ENCODE measurements at places on chromosomes 4 and X.

DNA sequence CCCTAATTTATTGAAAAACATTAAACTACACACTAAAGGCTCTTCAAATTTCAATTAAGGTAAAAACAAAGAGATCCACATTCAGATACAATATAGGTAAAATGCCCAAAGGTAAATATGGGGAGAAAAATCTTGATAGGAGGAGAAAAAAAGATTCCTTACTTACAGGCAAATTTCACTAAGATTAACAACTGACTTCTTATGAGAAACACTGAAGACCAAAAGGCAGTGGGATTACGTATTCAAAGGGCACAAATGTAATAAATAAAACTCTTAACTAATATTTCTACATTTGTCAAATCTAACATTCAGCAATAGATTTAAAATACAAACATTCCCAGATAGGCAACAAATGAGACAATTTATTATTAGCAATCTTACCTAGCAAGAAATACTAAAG lies 829.3 kb downstream of the SH3BGRL start:
- no peak for DNase-seq

DNA sequence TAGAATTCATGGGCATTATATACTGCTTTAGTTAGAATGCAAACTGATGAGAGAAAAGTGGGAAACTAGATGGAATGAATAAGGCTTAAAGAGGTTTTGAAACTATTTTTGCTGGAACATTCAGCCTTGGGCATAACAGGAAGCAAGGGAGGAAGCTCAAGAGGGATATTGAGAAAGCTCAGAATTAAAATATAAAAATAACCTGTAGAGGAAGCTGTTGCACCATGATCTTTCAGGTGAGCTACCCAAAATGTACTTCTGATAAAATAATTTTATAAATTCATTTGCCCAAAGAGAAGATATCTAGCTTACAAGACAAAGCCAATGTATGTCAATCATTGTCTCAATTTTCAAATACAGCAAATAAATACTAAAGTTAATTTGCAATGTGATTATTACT lies 11.3 kb downstream of the GC start:
- DNase-seq: no peak

- no peak for DNase-seq
Observed at GRCh38 chr4:14812101-14812500, 190.2 kb upstream of the CPEB2 start.

GRCh38 chrX:9905288-9905687 lies 61.9 kb upstream of the CLDN34 start:
- peak; percentile 48 for DNase-seq

- DNase-seq: peak; percentile 54
Observed at GRCh38 chr4:47933840-47934239, 19.5 kb upstream of the NFXL1 start.

GRCh38 chr4:94895081-94895480 lies 137.3 kb downstream of the BMPR1B start:
- DNase-seq: no peak

DNA sequence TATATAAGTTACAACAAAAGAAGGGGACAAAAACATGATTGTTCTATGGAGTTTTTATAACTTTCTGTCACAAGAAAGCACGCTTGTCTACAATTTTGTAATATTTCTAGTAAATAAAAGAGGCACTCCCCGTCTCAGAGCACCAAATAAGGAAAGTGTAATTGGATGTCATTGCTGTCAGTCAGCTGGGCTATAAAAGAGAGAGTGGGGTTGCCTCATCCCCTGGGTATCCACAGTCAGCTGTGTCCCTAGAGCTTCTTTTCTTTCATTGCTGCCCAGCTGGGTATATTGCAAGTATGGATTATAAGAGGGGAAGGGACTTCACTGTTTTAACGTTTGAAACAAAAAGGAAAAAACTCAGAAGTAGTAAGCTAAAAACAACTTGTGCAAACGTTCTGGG lies 61.3 kb downstream of the NPNT start:
- DNase-seq: peak; percentile 46

- DNase-seq: no peak
Observed at GRCh38 chr4:3512279-3512678, 19.9 kb downstream of the LRPAP1 start.

- no peak for DNase-seq
Observed at GRCh38 chr4:73723023-73723422, 17.3 kb upstream of the CXCL8 start.

DNA sequence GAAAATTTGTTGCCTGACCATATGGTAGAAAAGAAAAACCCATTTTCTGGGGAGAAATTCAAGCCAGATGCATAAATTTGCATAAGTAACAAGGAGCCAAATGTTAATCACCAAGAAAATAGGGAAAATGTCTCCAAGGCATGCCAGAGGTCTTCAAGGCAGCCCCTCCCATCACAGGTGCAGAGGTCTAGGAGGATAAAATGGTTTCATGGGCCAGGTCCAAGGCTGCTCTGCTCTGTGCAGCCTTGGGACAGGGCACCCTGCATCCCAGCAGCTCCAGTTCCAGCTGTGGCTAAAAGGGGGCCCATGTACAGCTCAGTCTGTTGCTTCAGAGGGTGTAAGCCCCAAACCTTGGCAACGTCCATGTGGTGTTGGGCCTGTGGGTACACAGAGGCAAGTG lies 200.0 kb downstream of the LARP7 start:
- no peak for DNase-seq

DNA sequence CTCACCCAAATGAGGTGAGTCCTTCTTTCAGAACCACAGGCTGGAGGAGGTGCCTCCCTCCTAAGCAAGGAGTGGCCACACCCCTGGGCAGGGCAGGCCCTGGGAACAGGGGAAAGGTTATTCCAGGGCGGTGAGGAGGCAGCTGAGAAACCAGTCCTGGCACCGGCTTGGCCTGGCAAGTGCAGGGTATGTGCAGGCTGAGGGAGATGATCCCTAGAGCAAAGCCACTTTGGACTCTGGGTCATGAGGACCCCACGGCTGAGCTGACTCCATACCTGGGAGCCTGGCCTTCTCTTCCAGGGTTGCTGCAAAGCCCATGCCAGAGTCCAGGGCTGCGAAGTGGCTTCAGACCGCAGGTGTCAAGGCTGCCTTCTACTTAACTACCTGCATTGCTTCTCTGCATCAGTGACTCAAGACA lies 49.5 kb upstream of the HELT start:
- DNase-seq: no peak

DNA sequence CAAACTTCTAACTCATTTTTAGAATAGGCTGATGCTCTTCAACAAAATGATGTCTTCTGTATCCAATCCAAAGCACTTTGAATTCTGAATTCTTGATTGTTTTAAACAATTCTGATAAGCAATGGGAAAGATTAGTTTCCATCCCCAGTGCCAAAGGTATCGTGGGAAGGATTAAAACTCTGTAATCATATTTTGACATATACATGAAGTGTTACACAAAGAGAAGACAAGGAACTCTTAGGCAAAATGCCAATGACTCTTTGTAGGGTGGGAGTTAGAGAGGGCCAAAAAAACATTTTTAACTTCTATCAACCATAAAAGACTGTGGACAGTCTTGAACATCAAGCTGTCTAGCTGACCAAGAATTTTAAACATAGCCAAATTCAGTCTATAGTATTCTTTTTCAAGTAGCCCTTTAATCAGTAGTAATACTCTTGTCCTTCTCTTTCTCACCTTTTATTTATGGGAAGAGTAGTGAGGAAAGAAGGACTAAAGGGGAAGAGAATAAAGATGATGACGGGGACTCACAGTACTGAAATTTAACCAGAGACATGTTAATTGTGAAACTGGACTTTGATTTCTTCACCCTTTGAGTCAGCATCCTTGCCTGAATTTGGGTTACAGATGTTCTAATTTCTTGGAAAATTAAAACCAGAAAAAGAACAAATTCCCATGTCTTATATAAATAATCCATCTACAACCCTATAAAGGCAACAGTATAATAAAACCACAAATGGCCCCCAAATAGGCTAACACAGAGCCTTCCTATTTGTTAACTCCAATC lies 51.8 kb upstream of the VEGFD start:
- peak; percentile 22 for DNase-seq

DNA sequence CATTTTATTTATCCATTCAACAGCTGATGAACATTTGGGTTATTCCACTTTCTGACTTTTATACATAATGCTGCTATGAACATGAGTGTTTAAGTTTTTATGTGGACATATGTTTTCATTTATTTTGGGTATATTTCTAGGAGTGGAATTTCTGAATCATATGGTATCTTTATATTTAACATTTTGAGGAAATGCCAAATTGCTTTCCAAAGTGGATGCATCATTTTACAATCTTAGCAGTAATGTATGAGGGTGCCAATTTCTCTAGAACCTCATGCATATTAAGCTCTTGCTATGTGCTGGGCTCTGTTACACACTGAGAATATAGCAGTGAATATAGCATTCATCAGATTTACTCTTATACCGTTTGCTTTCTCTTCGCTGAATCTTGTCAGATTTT lies 983.7 kb downstream of the STIM2 start:
- peak; percentile 2 for DNase-seq

DNA sequence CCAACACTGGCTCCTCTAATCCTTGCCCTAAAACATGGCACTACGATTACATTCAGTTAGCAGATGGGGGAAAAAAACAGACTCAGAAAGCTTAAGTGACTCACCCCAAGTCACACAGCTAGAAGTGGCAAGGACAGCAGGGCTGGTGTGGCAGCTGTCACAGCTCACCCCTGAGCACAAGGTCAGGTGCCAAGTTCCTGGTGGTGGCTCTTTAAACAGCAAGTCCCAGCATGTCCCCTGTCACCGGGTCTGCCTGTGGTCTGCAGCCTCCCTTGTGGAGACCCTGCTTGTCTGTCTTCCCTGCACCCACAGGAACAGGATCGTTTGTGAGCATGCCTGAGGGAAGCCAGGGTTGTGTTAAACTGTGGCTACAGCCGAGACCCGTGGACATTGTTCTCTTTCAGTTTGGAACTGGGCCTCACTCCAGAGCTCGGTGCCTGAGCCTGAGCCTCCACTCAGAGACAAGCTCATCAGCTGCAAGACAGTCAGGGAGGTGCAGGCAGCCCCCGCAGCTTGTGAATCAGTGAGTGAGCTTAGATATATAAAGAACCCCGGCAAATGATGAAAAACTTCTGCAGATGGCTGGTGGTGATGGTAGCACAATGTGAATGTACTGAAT lies 260.8 kb downstream of the BCOR start:
- no peak for DNase-seq

- DNase-seq: no peak
Observed at GRCh38 chr4:52010986-52011385, 9.2 kb downstream of the LRRC66 start.

DNA sequence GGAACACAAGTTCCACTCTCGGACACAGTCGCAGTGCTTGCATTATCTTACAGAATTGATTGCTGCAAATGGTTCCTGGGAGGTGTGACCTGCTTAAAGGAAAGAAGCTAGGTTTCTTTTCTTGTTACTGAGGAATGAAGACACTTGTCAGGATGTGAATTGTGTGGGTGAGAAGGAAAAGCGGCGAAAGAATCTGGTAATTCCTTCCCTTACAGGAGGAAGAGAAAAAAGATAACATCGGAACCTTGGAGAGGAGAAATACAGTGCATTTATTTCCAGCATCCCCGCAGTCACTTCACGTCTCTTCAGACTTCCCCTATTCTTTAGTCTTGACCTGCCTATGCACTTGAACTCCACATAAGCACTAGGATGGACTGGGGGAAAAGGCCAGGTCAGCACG lies 389 bp upstream of the CCSER1 start:
- no peak for DNase-seq

DNA sequence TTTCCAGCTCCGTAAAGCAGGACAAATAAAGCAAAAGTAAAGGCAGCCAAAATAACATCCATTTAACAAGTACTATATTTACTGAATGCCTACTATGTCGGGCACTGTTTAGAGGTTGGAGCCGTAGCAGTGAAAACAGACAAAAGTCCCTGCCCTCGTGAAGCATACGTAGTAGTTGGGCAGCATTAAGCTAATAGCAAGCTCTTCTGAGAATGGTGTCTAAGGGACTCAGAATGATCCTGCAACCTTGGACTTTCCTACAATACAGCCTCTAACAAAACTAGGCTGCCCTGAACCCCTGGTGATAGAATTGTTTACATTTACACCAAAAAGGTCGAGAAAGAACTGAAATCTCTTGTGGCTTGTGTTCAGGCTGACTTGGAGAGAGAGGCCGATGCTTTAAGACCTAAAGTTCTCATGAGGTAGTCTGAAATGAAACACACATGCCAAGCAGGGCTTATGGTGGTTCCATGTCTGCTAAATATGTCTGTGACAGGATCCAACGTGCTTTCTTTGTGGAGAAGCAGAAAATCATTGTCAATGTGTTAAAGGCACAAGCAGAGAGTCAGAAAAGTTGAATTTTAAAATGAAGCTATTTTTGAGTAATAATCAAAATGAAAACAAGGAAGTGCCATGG lies 898 bp upstream of the PDGFC start:
- peak; percentile 15 for DNase-seq

DNA sequence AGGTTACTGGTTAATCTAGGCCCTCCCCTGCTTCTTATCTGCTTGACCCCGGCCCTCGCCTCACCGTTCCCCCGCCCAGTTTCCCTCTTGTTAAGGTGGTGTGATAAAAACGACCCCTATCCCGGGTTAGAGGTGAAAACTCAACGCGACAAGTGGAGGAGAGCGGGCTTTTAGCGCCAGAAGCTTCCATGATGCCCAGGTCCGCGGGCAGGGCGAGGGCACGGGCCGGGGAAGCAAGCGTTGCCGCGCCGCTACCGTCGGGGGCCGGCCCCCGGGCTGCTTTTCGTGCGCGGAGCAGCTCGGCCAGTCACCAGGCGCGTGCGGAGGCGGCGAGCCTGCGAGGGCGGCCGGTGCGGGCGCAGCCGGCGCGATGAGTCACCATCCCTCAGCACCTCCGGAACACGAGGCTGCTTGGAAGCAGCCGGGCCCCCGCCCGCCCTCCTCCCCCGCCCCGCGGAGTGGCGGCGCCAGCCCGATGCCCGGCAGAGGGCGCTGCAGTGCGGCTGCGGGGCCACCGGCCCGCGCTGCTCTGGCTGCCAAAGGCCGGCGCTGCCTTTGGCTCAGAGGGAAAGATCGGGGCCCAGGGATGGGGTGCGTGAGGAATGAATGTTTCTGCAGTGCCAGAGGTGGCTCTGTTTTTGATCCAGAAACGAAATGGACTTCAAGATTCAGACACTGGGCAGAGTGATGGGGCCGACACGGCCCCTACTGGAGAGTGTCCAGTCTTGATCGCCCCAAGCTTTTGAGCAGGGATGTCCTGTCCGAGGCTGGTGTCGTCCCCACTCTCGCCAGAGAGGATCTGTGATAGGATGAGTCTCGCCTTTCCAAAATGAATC lies 107.8 kb downstream of the NHSL2 start:
- peak; percentile 88 for DNase-seq

GRCh38 chr4:88341227-88342192 lies 37.1 kb upstream of the HERC6 start:
- DNase-seq: peak; percentile 88

Data from EH (cell line).